ENCODE measurements at places on chromosomes 7 and 10.

DNA sequence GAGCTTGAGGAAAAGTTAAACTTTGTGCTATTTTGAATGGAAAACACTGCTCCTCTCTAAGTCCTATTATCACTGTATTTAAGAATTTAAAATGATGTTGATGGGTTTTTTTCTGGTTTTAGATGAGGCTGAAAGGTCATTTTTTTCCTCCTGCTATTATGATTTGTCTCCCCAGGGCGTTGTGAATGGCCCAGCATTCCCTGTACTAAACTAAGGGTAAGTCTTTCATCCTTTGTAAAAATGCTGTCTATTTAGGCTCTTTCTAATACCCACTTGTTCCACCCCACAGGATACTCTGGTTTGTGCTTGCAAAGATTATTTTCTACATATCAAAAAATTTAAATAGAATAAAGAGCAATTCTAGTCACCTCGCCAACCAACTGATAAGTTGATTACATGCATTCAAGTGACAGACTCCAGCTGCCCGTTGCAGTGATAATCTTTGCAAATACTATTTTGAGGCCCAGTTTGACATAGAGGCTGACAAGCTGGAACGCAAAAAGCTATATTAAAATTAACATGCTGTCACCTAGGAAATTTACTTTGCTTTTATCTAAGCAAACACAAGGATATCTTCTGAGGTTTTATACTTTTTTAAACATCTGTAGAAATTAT lies 222.3 kb upstream of the TMEM229A start:
- no peak for DNase-seq

- no peak for DNase-seq
Measured at GRCh38 chr10:116809483-116810119, 39.7 kb upstream of the ENO4 start.

DNA sequence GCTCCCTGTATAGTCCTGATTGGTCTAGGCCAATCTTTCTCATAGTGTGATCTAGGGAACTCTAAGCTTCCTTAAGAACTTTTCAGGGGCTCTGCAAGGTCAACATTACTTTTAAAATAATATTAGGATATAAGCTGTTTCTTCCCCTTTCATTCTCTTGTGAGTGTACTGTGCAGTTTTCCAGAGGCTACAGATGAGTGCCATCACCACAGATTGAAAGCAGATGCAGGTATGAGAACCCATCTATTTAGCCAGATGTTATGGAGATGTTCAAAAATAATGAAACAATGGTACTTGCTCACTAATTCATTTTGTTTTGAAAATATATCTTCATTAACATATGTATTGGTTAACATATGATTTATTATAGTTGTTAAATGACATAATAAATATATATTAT lies 169.2 kb upstream of the SEMA3A start:
- DNase-seq: no peak

- no peak for DNase-seq
Measured at GRCh38 chr7:37395618-37396259, 52.9 kb downstream of the ELMO1 start.

DNA sequence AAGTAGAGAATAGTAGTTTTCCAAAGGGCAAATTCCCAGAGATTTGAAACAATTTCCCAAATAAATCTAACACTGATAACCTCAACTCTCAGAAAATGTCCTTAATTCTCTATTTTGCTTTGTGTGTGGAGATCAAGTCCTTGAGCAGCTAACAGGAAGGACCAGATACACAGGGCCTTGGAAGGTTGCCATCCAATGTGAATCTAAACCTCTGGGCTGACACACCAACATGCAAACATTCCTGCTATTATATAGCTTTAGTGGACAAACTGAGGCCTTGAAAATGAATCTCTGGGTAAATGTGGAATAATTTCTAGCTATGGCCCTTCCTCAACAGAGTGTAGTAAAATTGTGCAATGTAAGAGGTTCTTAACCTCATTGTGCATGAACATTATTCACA lies 44.1 kb upstream of the PARD3 start:
- no peak for DNase-seq

- DNase-seq: peak; percentile 31
Measured at GRCh38 chr10:72086466-72087391, 1.6 kb downstream of the SPOCK2 start.

- DNase-seq: no peak
Measured at GRCh38 chr7:55427800-55428199, 62.7 kb downstream of the LANCL2 start.

- no peak for DNase-seq
Measured at GRCh38 chr10:22651276-22651980, 63.0 kb downstream of the PIP4K2A start.

DNA sequence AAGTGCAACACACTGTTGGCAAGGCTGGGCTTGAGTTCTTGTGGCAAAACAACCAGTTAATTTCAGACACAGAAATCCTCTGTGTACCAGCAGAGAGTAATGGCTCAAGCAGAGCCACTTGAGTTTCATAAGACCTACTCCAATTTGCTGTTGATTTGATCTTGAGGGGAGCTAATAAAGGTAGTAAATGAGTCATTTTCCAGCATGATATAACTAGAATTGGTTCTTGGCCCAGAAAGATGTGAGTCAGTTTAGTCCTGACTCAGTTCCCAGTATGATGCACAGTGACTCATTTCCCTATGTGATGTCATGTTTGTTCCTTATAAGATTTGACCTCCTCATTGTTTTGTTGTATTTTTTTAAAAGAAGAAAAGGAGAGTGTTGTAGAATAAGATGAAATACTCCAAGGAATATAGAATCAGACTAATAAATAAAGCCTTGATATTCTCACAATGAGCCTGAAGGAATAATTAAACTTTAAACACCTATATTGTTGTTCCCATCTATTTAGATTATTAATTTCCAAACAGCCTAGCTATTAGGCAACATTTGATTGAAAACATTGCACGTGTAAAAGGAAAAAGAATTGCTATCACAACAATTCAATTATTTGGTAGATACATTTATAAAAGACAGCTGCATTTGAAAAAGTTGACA lies 186.2 kb downstream of the REEP3 start:
- no peak for DNase-seq

GRCh38 chr10:28179006-28179742 lies 123.7 kb downstream of the MPP7 start:
- DNase-seq: no peak

Measured in stimulated activated CD8-positive, alpha-beta memory T cell treated with anti-CD3 and anti-CD28 coated beads, Interleukin-4, amount 100 ng/mL, for 1 hour (primary cell).